EL (cell line): ENCODE measurements at places on chromosomes 6 and 20.
A peak's percentile ranks its signal among the peaks of the same experiment; 100 is the strongest.

- DNase-seq: peak; percentile 72
Measured at GRCh38 chr6:27591699-27592480, 119.0 kb upstream of the ZNF184 start.

GRCh38 chr6:14728396-14729024, 517.4 kb upstream of the JARID2 start:
- DNase-seq: peak; percentile 73

DNA sequence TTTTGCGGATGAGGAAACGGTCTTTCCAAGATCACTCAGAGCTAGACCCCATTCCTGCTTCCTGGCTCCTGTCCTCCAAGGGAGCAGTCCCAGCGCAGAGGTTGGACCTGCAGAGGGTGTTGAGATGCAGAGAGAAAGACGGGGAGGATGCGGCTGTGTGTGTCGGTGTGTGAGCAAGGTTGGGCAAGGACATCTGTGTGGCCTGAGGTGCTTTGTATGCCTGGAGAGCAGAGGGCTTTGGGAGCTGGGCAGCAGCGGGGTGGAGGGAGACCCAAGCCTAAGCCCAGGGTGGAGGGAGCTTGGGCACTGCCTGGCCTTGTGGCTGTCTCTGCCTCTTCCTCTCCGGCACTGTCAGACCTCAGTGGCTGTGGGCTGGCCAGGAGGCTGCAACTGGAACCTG, 147.4 kb upstream of the RNF24 start:
- no peak for DNase-seq

- DNase-seq: no peak
Measured at GRCh38 chr20:37317316-37317715, 27.9 kb downstream of the MANBAL start.

DNA sequence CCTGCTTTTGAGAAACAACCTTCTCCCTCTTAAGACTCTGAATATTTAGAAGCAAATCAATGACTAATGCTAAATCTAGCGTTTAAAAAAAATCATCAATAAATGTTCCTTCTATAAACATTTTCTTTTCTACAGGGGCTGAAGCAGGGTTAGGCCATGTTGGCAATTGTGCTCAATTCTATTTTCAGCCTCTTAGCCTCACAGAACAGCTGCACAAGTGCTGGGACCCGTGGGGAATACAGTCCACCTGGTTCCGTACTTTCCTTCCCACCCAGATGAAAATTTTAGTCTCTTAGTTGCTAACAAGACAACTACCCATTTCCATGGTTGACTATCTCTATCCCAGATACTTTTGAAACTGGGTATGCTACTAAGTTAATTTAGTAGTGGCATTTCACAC, 138.6 kb downstream of the RPS12 start:
- DNase-seq: no peak

DNA sequence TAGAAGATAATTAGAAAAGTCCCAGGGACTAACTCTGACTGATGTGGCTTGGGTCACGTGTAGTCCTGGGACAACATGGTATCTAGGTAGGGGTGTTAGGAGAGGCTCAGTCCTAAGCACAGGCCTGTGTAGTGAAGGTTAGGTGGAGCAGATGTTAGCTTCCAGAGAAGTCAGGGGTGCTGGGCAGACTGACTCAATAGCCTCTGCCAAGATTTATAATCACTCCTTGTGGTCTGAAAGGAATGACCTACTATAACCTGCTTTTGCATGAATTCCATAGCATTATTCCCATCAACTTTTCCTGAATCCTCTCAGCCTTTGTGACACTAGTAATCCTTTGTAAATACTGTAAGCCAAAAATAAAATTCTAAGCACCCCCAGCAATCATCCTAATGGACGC, 10.2 kb upstream of the PEX7 start:
- DNase-seq: peak; percentile 28

- no peak for DNase-seq
Measured at GRCh38 chr6:76003686-76004085, 68.8 kb downstream of the IMPG1 start.

DNA sequence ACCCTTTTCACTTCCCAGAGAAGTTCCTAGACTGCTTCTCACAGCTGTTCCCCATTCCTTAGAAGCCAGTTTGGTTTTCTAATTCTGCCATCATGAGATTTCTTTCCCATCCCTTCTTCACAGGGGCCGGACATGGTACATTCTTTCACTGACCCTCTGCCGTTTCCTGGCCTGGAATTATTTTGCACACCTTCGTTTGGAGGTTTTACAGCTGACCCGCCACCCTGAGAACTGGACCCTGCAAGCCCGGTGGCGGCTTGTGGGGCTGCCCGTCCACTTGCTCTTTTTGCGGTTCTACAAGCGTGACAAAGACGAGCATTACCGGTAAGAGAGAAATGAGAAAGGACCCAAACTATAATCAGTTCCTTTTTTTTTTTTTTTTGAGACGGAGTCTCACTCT, 4.2 kb downstream of the C6orf136 start:
- no peak for DNase-seq

GRCh38 chr6:26336355-26337198, 28.4 kb upstream of the BTN3A2 start:
- peak; percentile 75 for DNase-seq

- DNase-seq: no peak
Measured at GRCh38 chr6:96465321-96465903, 56.2 kb upstream of the UFL1 start.

DNA sequence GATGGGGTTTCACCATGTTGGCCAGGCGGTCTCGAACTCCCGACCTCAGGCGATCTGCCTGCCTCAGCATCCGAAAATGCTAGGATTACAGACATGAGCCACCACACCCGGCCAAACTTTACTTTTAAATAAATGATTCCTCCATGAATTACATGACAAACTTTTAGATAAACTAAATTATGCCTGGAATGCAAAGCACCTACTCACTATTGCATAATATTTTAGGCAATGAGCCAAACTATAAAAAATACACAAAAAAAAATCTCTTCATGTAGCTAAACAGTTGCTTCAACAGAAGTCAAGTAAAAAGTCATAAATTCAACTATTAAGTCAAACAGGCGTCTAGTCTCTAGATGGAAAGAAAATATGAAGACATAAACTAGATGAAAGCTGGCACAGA, 56.5 kb downstream of the PTPRK start:
- peak; percentile 34 for DNase-seq

- DNase-seq: peak; percentile 31
Measured at GRCh38 chr6:140182821-140183220, 808.4 kb upstream of the CITED2 start.
